ENCODE measurements at places on chromosomes 2 and 18. TPM values are rescaled to one million over a fixed set of nuclear protein-coding genes. Genes with fewer than 3 reads are reported as not detected.

Gene CGREF1
- 6.7 TPM for total RNA-seq

Gene RAB27B
- total RNA-seq, result 10.5 TPM

Gene CLEC4F
- total RNA-seq, result 0.10 TPM

Gene CYP27C1
- 4.3 TPM for total RNA-seq

Gene SSB
- 81.2 TPM for total RNA-seq

Gene TEX44
- not detected for total RNA-seq

Gene ALPP
- total RNA-seq, result not detected

Gene ANKRD30BL
- total RNA-seq, result 1.4 TPM

Gene DSC2
- 36.4 TPM for total RNA-seq

Gene AQP12A
- not detected for total RNA-seq

Gene PLB1
- 7.2 TPM for total RNA-seq

Gene ASB18
- 0.79 TPM for total RNA-seq

Gene MOCOS
- total RNA-seq, result 1.6 TPM

Gene CAPN14
- 0.49 TPM for total RNA-seq

Gene LYPD6
- 5.1 TPM for total RNA-seq

Gene C2orf80
- not detected for total RNA-seq

Gene STPG4
- total RNA-seq, result not detected

Gene FBXO36
- 4.5 TPM for total RNA-seq

Gene GKN1
- total RNA-seq, result not detected

Gene FOXI3
- 3.7 TPM for total RNA-seq

Gene GATA6
- 2.2 TPM for total RNA-seq

Gene KCNF1
- total RNA-seq, result 0.10 TPM

Gene PROKR1
- 0.10 TPM for total RNA-seq

Gene KYNU
- total RNA-seq, result 3.2 TPM

Gene GALR1
- total RNA-seq, result 2.1 TPM

Gene UGT1A9
- not detected for total RNA-seq

Gene RAD51AP2
- total RNA-seq, result 0.20 TPM

Gene ATIC
- 22.9 TPM for total RNA-seq

Gene SLC8A1
- total RNA-seq, result 35.5 TPM

Gene SERPINB5
- 130 TPM for total RNA-seq

Gene TMEM18
- 17.4 TPM for total RNA-seq

Gene ATG16L1
- total RNA-seq, result 20.3 TPM

Gene BMP10
- not detected for total RNA-seq

Gene PSME4
- total RNA-seq, result 61.0 TPM

Data from skin of body (tissue), 3 donors.